ENCODE measurements at places on chromosomes 1 and 21. TPM values are rescaled to one million over a fixed set of nuclear protein-coding genes. Genes with fewer than 3 reads are reported as not detected.

Gene CYP4Z1
- not detected for total RNA-seq

Gene LMOD1
- not detected for total RNA-seq

Gene TNN
- total RNA-seq = not detected

Gene LAMC1
- total RNA-seq = 123 TPM

Gene ACOT11
- total RNA-seq = 7.0 TPM

Gene NCAM2
- total RNA-seq = 0.04 TPM

Gene C4BPA
- not detected for total RNA-seq

Gene TEDDM1
- total RNA-seq = not detected

Gene DCST1
- total RNA-seq = not detected

Gene OR2M2
- total RNA-seq = not detected

Gene CD34
- total RNA-seq = not detected

Gene KCNJ15
- total RNA-seq = 36.6 TPM

Gene SLC2A5
- 0.46 TPM for total RNA-seq

Gene EFNA3
- total RNA-seq = 3.2 TPM

Gene LORICRIN
- not detected for total RNA-seq

Gene PTPN22
- 0.39 TPM for total RNA-seq

Gene BTBD8
- 2.1 TPM for total RNA-seq

Gene KRTAP19-3
- not detected for total RNA-seq
